RCC 7860 (cell line): ENCODE measurements at places on chromosomes 16 and 17.
A peak's percentile ranks its signal among the peaks of the same experiment; 100 is the strongest.

DNA sequence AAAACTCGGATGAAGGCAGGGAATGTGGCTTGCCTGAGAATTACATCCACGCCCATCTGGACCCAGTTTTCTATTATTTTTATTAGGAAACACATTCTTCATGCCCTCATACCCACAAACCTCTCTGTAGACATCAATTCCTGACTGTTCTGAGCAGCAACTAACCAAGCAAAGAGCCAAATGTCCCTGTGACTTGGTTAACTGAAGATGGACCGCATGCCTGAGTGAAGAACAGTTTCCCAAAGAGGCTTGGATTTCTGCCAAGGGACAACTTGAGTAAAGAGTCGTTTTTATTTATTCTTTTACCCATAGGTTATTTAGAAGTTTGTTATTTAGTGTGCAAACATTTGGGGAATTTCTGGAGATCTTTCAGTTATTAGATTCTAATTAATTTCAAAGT, 259.8 kb downstream of the GRIN2A start:
- no peak for DNase-seq

GRCh38 chr17:62388856-62389255, 8.5 kb downstream of the EFCAB3 start:
- DNase-seq, result no peak

DNA sequence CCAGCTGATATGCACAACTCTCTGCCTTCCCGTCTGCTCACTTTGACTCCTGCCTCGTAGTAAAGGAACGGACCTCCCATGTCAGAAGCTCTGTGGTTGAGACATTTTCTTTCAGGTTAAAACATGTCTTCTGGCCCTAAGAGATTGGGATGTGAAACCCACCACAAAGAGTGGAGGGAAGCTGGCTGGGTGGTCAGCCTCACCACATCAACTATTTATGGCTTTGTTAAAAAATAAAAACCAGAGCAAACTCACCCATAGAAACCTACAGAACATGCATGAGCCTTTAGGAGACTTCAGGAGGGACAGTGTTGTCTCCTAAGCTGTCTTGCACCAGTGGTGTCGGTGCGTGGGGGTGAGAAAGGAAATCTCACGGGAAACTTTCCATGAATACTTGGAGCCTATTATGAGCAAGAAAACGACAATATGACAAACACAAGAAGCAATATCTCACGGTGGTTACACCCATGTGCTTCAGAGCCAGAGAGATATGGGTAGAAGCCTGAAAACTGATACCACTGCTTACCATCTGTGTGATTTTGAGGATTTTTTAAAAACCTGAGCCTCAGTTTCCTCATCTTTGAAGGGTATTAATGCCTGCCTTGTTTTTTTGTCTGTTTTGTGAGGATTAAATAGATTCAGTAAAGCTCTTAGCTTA, 61.7 kb upstream of the XYLT1 start:
- no peak for DNase-seq

GRCh38 chr16:54437401-54437800, 150.8 kb upstream of the IRX3 start:
- DNase-seq, result no peak

DNA sequence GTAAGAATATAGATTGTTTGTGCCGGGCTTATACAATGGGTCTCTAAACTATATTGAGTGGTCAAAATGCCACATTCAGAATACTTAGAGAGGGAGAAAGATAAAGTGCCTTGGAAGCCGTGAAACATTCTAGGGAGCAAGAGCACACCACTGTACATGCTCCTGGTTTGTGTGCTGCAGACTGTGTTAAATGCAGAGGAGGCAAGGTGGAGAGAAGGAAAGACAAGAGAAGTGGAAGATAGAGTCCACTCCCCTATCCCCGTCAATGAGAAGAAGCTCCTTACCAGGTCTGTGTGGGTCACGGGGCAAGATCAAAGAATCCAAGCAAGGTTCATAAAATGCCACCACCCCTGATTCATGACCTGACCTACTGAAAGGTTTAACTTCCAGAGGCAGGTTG, 267.1 kb upstream of the TBX2 start:
- no peak for DNase-seq

GRCh38 chr16:29645694-29646187, 17.3 kb upstream of the SPN start:
- DNase-seq, result no peak

GRCh38 chr16:14585287-14585686, 44.8 kb downstream of the PARN start:
- DNase-seq, result no peak

DNA sequence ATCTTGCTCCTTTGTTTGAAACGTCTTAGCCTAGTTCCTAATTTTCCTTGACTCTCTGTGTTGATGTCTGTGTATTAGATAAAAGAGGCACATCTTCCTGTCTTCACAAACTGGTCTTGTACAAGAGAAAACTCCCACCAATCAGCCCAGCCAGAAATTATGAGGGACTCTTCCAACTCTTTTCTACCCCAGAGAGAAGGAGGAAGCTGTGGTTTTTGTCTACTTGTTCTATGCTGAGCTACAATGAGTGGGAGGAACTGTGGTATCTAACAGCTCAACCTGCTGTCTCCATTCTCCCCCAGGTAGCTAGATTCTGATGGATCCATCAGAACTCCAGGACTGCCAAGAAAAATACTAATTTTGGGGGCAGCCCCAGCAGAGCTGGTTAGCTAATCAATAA, 392.5 kb downstream of the HS3ST3B1 start:
- DNase-seq, result no peak

DNA sequence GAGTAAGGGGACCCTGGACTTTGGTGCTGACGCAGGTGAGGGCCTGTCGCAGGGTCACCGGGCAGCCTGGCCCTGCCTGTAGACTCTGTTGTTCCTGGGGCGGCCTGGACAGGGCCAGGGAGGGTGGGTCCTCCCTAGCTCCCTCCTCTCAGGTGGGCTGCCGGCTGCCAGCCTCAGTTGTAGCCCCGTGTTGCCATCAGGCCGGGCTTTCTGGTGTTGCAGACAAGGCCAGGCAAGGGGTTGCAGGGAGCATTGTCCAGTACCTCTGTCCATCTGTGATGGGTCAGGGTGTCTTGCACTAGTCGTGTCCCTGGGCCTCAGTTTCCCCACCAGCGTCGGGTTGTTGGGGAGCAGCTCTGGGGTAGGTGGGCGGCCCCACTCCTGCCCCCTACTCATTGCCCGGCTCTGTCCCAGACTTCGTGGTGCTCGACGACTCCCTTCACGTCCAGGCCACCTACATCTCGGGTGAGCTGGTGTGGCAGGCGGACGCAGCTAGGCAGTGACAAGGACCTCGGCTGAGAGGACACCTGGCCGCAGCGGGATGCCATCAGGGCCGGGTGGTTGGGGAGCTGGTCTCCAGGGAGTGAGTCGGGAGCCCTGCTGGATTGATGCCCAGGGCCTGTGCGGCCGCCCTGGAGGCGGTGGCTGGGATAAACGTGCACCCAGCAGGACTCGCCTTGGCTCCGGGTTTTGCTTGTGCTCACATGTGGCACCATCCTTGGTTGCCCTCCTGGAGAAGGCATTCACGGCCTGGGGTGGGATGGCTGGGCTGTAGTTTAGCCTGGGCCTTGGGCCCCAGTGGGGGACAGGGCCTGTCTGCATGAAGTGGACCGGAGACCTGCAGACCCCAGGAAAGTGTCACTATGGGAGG, 1.9 kb downstream of the CEMP1 start:
- no peak for DNase-seq

- no peak for DNase-seq
Observed at GRCh38 chr17:81542431-81543338, 9.5 kb downstream of the FAAP100 start.

GRCh38 chr17:47725446-47726111, 7.5 kb upstream of the TBX21 start:
- no peak for DNase-seq

- DNase-seq, result no peak
Observed at GRCh38 chr17:46182961-46183360, 10.3 kb downstream of the KANSL1 start.

- DNase-seq, result no peak
Observed at GRCh38 chr16:2527071-2527783, 4.0 kb downstream of the CEMP1 start.

- DNase-seq, result no peak
Observed at GRCh38 chr16:21060027-21060510, 90.6 kb downstream of the DNAH3 start.

DNA sequence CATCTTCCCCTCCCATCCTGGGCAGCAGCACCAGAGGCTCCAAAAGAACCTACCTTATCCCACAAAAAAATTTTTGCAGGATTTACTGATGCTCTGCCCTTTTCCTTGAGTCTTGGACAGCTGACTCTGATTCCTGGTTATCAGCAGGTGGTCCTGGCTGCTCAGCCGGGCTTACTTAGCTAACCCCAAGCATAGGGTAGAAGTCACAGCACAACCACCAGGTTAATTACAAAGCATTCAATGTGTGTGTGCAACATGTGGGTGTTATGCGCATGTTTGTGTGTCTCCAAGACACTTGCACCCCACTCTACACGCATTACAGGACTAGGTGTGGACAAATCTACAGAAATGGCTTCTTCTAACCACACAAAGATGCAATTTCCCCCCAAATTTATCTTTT, 36.3 kb downstream of the PECAM1 start:
- no peak for DNase-seq

DNA sequence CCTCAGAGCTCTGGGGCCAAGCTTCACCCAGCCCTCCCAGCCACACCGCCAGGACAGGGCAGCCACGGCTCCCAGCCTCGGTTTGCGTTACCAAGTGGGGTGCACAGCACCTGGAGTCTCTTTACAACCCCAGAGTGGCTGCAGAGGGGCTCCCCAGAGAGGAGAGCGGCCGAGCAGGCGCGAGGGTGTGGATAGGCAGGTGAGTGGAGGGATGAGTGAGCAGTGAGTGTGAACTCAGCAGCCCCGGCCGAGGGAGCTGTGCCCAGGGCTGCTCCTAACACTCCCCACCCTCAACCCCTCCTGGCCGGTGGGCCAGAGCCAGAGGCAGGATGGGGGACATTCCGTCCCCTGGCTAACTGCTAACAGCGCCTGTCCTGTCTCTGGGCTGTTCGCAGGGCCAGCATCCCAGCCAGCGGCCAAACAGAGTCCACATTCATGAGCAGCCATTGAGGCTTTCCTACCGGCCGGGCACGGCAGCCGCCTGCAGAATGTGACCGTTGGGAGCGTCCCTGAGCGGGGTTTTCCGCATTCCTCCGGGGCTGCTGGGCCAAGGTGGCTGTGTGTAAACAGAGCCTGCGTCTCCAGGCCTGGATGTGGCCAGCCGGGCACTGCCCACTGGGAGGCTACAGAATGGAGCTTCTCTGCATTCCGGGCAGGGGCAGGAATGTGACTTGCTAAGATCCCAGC, 5.3 kb downstream of the ZNF469 start:
- DNase-seq, result peak; percentile 48

GRCh38 chr17:75518201-75518600, 1.9 kb downstream of the TSEN54 start:
- DNase-seq, result no peak

DNA sequence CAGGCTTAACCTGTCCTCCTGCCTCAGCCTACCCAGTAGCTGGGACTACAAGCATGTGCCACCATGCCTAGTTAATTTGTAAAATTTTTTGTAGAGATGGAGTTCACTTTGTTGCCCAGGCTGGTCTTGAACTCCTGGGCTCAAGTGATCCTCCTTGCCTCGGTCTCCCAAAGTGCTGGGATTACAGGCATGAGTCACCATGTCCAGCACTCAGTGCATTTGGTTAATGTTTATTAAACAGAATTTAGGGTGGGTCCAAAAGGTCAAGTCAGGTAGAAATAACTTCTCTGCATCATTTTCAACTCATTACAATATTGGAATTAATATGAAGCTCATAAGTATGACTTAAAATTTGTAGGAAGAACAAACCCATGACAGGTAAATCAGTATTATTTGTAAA, 55.7 kb downstream of the RHOT1 start:
- DNase-seq, result no peak

DNA sequence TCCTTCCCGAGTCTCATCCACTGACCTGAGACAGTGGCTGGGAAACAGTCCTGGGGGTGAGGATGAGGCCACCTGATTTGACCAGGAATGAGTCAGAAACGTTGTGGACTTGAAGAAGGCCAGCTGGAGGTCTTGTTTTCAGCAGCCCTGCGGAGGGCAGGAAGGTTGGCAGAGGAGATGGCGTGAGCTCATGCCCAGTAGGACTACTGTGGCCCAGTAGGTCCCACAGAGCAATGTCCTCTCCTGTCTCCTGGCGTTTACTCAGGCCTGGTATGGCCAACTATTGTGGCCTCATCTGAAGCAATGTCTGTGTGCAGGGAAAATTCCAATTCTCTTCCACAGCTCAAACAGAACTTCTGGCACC, 84.1 kb upstream of the DNAJA2 start:
- DNase-seq, result peak; percentile 18

DNA sequence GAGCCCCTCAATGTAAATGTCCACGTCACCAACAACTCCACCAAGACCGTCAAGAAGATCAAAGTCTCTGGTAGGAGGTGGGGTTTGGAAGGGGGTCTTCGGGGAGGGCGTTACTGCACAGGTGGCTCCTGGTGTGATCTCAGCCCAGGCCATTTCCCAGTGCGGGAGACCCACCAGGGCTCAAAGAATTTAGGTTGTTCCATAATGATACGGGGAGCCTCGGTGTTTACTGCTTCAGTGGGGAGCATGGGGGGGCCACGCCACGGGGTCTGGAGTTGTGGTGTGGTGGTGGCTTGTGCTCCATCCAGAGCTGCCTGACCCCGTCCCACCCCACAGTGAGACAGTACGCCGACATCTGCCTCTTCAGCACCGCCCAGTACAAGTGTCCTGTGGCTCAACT, 7.8 kb downstream of the ARRB2 start:
- no peak for DNase-seq

GRCh38 chr16:12305847-12306801, 329.6 kb downstream of the SNX29 start:
- no peak for DNase-seq

- DNase-seq, result no peak
Observed at GRCh38 chr17:12990041-12990808, 27.6 kb downstream of the ELAC2 start.

DNA sequence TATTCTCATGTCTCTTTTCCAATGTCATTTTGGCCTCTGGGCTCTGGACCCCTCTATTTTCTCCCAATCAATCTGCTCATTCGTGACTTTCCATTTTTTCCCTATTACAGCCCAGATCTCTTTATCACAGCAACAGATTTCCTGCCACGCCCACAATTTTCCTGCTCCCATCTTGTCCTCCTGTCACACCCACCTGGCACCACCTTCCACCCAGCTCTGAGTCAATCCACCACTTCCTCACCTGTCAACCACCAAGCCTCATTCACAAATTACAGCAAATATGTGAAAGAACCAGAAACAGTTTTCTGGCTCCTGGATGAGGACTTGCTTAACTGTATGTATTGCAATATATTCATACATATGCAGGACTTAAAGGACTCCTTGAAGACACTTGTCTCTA, 311.3 kb downstream of the GRIN2A start:
- no peak for DNase-seq

DNA sequence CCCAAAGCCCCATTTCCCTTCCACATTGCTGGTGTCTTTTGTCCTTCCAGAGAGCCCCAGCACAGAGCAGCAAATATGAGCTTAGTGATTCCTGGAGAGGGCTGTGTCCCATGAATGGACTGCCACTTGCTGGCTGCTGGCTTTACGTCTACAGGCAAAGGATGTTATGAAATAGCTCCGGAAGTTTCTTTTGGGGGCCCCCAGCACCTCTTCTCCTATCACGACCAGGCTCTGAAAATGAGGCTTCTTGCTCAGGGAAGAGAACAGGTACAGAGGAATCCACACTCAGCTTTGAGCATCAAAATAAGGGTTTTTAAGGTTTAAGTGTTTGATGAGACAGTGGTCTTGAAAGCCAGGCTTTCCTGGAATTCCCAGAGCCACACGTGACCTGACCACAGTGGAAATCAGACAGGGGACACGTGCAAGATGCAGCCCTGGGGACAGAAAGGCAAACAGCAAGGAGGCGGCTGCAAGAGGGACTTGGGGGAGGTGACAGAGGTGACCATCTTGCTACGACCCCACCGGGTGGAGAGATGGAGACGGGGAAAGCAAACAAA, 58.1 kb downstream of the ZDHHC7 start:
- DNase-seq, result no peak
